ENCODE measurements at places on chromosomes 13 and 19.

- DNase-seq, result no peak
Measured at GRCh38 chr13:59710996-59711701, 452.6 kb downstream of the DIAPH3 start.

- DNase-seq, result no peak
Measured at GRCh38 chr19:29497686-29498436, 27.9 kb upstream of the VSTM2B start.

DNA sequence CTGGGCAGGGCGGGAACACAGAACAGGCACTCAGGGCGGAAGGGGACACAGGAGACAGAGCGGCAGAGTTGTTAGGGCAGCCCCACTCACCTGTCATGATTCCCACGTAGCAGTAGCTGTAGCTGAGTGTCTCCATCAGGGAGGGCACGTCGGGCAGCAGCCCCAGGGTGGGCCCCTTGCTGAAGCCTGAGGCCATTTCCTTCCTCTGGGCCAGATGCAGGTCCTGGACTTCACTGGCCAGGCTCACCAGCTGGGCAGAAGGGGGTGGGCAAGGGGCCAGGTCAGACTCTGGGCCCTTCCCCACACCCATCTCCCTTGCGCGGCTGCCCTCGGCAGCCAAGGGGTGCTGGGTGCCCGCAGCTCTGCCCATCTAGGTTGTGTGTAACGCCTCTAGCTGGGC, 5.9 kb downstream of the MBOAT7 start:
- no peak for DNase-seq

- no peak for DNase-seq
Measured at GRCh38 chr13:33213024-33213768, 72.4 kb downstream of the STARD13 start.

- no peak for DNase-seq
Measured at GRCh38 chr13:91078093-91078679, 269.3 kb upstream of the MIR17HG start.

- DNase-seq, result no peak
Measured at GRCh38 chr13:62040806-62041205, 625.2 kb upstream of the PCDH20 start.

Data from head of caudate nucleus (tissue), 42 donors.